ENCODE measurements at places on chromosomes 6 and 20. TPM values are rescaled to one million over a fixed set of nuclear protein-coding genes. Genes with fewer than 3 reads are reported as not detected.
A peak's percentile ranks its signal among the peaks of the same experiment; 100 is the strongest.

DNA sequence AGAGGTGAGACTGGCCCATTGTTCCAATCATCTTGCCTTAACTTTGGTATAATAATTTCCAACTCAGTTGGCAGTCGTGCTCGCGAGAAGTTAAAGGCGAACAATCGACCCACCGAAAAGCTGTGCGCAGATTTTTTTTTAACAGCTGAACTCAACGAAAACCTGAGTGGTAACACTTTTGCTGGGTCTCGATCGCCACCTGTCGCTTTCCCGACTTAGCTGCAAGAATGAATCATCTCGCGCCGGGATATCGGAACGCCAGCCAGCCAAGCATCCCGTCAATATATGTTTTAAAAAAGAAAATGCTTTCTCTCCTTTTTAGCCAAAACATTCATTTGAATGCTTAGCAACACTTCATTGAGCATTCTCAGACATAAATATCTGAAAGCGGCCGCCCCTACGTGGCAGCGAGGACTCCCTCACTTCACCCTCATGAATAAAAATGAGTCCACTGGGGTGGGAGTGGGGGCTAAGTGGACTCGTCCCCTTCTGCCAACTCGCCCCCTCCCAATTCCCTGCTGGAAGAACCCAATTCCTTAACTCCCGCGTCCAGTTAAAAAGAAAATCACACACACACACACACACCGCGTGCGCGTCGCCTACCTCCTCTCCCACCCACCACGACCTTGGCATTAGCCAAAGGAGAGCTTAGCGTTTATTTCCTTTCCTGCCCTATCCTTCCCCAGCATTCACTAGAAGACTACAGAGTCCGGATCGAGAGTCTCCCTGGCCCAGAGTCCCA lies 1.5 kb downstream of the COL12A1 start:
- peak overlapping the region; percentile 75 for H3K4me3 ChIP-seq
- peak overlapping the region; percentile 93 for H3K27ac ChIP-seq
- DNase-seq: peak; percentile 71
- no peaks in the 10 kb centered on the region for H3K27me3 ChIP-seq
- H3K4me1 ChIP-seq: peaks cover 29% of the 10 kb centered on the region

GRCh38 chr6:13383328-13384163 lies 55.2 kb upstream of the TBC1D7 start:
- H3K36me3 ChIP-seq: no peaks in the 10 kb centered on the region
- no peak overlapping the region for H3K4me3 ChIP-seq

DNA sequence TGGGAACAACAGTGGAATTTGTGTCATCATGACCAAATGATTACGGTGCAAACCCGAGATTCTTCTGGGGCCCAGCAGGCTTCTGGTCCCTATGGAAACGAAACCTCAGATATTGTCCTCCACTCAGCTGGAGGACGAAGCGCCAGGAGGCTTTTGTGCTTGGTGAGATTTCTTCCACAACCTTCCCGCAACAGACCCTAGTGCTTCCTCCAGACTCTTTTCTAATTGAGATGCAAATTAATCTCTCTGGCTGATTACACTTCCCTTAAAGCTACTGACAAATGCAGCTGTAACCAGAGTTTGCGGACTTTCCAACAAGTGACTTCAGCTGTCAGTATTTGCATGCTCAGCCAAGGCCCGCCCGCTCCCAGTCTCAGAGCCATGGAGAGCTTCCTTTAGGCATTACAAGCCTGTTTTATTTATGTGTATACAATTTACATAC lies 96.0 kb downstream of the INSM1 start:
- H3K27me3 ChIP-seq: no peaks in the 10 kb centered on the region
- H3K4me3 ChIP-seq: no peak overlapping the region
- no peaks in the 10 kb centered on the region for H3K4me1 ChIP-seq

- no peak for DNase-seq
- no peaks in the 10 kb centered on the region for H3K27me3 ChIP-seq
- H3K36me3 ChIP-seq: peaks cover 22% of the 10 kb centered on the region
- H3K4me3 ChIP-seq: no peak overlapping the region
- no peak overlapping the region for H3K27ac ChIP-seq
Observed at GRCh38 chr6:42079941-42080464, 29.7 kb downstream of the TAF8 start.

GRCh38 chr6:90940812-90941481 lies 354.1 kb upstream of the MAP3K7 start:
- H3K4me3 ChIP-seq: no peak overlapping the region
- no peak overlapping the region for H3K27ac ChIP-seq
- DNase-seq: no peak
- H3K4me1 ChIP-seq: peaks cover 6% of the 10 kb centered on the region

DNA sequence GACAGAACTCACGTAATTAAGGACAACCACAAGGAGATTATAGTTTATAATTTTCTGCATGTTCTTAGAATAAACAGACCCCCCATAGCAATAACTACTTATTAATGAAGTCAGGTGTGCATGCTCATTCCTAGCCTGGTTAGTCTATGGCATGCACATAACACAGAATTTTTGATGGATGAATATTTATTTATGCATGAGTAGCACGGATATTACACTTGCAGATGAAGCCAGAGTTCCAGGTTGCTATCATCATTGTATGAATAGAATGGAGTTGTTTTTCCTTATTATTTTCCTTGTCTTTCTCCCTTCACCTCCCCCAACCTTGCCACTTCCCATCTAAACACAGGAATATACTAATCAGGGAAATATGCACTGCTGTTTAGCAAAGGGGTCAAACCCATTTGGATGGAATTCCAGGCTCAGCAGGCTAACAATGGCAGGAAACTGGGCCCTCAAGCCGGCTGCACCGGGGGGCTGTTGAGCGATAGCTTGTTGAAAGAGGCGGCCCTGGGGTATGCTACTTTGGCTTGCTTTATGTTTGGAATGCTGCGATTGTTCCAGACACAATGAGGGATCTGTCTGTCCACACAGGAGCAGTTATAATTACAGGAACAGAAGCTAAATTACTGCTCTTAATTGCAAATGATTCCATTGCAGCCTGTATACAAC lies 112.6 kb downstream of the TMEM170B start:
- H3K4me1 ChIP-seq: peaks cover 76% of the 10 kb centered on the region
- no peaks in the 10 kb centered on the region for H3K36me3 ChIP-seq
- peak overlapping the region; percentile 96 for H3K27ac ChIP-seq

DNA sequence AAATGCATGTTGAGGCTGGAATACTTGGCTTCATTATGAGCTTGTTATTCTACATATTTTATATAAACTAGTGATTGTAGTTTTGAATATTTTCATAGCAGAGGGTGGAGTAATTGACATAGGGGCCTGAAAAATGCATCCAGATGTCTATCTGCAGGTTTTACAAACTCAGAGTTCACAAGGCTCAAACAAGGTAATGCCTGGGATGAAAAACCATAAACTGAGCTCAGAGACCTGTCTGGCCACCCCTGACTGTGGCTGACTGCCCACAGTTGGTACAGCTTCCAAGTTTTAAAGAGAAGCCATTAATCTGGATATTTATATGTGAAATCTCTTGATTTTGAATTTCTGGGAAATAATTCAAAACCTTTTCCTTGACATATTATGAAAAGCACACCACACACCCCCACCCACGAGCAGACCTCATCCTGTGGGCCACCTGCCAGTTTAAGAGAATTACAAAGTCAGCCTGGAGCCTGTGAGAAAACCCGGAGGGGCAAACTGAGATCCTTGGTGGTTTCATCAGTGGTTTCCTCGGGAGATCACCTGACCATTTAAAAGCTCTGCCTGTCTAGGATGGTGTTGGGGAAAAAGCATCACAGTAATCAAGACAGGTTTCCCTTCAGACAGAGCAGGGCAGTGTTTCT lies 230.1 kb downstream of the SAMD5 start:
- no peak overlapping the region for H3K27ac ChIP-seq
- H3K36me3 ChIP-seq: no peaks in the 10 kb centered on the region
- no peaks in the 10 kb centered on the region for H3K4me1 ChIP-seq
- no peaks in the 10 kb centered on the region for H3K27me3 ChIP-seq
- DNase-seq: no peak

GRCh38 chr6:22343864-22344263 lies 47.0 kb upstream of the PRL start:
- H3K27ac ChIP-seq: no peak overlapping the region
- H3K36me3 ChIP-seq: no peaks in the 10 kb centered on the region
- H3K27me3 ChIP-seq: no peaks in the 10 kb centered on the region
- H3K4me1 ChIP-seq: no peaks in the 10 kb centered on the region
- no peak overlapping the region for H3K4me3 ChIP-seq
- DNase-seq: no peak

DNA sequence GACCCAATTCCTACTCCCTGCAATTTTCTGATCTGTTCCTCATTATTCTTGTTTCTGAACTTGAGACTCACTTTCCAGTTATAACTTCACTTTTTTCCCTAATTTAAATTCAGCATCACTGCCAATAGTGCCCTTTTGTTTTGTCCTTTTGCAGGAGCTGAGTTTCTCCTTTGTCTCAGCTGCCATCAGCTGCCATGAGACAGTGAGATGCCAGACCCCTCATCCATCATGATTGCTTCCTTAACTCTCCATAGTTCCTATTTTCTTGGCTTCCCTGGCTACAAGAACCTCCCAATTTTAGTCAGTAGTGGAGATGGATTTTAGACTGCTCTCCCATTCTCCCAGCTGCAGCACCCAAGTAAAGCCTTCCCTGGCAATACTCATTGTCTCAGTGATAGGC lies 518.1 kb downstream of the HDGFL1 start:
- DNase-seq: no peak
- no peaks in the 10 kb centered on the region for H3K36me3 ChIP-seq
- no peaks in the 10 kb centered on the region for H3K4me1 ChIP-seq
- H3K27me3 ChIP-seq: no peaks in the 10 kb centered on the region

DNA sequence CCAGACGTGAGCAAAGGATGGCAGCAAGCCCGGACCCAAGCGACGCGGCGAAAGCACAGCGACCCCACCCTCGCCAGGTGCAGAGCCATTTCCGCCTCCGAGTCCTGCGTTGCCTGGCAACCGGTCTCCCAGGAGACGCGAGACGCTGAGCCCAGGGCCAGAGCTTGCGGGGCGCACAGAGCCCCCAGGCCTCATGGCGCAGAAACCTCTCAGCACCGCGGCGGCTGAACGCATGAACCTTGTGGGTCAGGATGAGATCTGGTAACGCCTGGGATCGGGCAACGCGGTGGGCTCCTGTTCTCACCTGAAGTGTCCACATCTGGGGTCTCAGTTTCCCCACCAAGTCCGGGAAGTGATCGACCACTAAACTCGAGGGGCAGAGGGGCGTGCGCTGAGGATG lies 77.7 kb downstream of the ANKRD60 start:
- no peak overlapping the region for H3K27ac ChIP-seq
- no peaks in the 10 kb centered on the region for H3K4me1 ChIP-seq
- H3K27me3 ChIP-seq: no peaks in the 10 kb centered on the region
- no peak for DNase-seq
- H3K4me3 ChIP-seq: no peak overlapping the region
- H3K36me3 ChIP-seq: no peaks in the 10 kb centered on the region

DNA sequence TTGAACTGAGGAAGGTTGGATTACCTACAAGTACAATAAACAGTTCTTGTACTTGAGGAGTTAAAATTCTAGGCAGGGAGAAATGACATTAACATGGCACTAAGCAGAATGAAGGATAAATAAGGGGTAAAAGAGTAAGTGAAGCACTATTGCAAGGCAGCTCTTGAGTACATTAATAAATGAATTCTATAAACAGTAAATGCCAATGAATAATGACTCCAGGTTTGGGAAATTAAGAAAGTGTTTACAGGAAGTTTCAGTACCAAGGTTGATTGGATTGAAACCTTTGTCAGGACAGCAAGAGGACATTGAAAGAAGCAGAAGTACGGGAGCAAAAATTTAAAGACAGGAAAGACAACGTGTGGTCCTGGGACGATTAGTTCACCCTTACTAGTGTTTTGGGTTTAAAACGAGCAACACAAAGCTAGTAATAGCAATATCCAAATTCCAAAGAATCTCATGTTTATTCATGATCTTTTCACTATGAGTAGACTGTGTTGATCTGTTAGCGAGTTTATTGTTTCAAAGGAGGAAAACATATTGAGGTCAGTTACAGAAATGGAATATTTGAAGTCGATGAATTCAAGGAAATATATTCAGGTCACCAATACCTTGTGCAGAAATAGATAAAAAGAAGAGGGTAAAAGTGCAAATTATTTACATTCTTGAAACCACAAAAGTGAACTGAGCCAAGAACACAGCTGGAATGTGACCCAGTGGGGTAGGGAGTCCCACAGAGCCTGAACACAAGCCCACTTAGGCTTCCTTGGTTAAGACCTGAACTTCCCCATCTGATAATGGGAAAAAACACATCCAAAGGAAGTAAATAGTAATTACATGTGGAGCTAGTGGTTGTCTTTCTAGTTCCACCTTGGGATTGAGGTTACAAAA lies 80.8 kb downstream of the MKKS start:
- H3K36me3 ChIP-seq: no peaks in the 10 kb centered on the region
- H3K27me3 ChIP-seq: no peaks in the 10 kb centered on the region

GRCh38 chr6:88365230-88365629 lies 199.1 kb upstream of the CNR1 start:
- H3K4me1 ChIP-seq: peaks cover 18% of the 10 kb centered on the region
- no peaks in the 10 kb centered on the region for H3K27me3 ChIP-seq
- no peak for DNase-seq
- H3K4me3 ChIP-seq: no peak overlapping the region
- no peak overlapping the region for H3K27ac ChIP-seq
- H3K36me3 ChIP-seq: no peaks in the 10 kb centered on the region

DNA sequence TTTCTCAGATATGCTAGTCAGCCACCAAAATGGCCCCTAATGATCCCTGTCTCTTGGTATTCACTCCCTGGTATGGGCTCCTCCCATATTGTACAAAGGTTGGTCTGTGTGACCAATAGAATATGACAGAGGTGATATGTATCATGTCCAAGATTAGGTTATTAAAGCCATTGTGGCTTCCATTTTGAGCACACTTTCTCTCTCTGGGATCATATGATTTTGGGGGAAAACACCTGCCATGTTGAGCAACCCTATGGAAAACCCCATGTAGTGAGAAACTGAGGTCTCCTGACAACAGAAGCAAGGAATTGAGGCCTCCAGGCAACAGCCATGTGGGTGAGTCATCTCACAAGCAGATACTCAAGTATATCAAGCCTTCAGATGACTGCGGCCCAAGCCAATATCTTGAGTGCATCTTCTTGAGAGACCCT lies 7.1 kb upstream of the ZNF318 start:
- H3K4me3 ChIP-seq: no peak overlapping the region
- no peak overlapping the region for H3K27ac ChIP-seq
- no peaks in the 10 kb centered on the region for H3K36me3 ChIP-seq
- H3K27me3 ChIP-seq: peaks cover 16% of the 10 kb centered on the region

- no peak overlapping the region for H3K4me3 ChIP-seq
- DNase-seq: no peak
- no peaks in the 10 kb centered on the region for H3K27me3 ChIP-seq
Observed at GRCh38 chr6:139409026-139409425, 34.6 kb upstream of the CITED2 start.

Gene MRPL18
- 154 TPM for total RNA-seq

Gene PERP
- 42.4 TPM for total RNA-seq

Gene PSORS1C2
- total RNA-seq: not detected

Gene DZANK1
- total RNA-seq: 0.97 TPM

Gene MAP7
- total RNA-seq: not detected

Gene MOCS1
- total RNA-seq: 13.7 TPM

Gene PRSS35
- total RNA-seq: 1.1 TPM
